Stimulated activated naive CD8-positive, alpha-beta T cell treated with anti-CD3 and anti-CD28 coated beads, Interleukin-15, amount 100 ng/mL, for 72 hours (primary cell): ENCODE measurements at places on chromosomes 5 and 9.

GRCh38 chr9:94788570-94789105, 62.1 kb downstream of the AOPEP start:
- DNase-seq, result no peak

DNA sequence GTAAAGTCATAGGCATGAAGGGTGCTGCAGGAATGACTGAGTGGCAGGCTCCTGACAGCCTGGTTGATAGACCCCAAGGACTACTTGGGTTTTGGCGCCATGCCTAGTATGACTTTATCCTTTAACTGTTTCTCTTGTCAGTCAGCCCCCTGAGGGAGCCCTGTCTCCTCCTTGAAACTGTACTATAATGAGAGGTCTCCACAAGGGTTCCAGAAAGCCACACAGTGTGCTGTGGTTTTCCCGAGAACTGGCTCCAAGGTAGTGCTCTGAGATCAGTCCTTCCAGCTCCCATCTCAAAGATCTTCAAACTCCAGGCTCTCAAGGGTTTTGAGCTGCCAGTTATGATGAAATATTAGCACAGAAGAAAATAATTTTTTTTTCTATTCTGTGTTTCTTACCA, 26.7 kb upstream of the TNC start:
- no peak for DNase-seq

DNA sequence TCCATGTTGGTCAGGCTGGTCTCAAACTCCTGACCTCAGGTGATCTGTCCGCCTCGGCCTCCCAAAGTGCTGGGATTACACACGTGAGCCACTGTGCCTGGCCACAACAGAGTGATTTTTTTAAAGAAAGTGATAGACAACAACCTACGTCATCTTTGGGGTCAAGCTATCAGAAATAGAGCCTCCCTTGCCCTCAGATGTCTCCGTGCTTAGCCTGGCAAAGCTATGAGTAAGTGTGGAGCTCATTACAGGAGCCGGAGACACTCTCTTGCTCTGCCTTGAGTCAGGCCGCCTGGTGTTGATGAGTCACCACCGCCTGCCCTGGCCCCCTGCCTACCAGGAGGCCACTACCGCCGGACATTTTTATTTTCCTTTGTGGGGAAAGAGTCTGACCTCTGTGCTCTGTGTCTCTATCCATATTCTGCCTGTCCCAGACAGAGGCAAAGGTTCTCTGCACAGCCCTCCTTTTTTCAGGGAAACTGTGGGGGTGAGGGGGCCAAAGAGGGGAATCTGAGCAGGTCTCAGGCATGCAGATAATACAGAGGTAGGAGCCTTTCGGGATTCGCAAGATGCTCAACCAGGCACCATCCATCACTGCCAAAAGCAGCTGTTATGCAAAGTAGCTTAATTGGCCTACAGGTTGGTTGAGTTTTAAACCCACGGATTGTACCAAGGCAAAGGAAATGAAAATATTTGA, 123.7 kb upstream of the CPEB4 start:
- no peak for DNase-seq

DNA sequence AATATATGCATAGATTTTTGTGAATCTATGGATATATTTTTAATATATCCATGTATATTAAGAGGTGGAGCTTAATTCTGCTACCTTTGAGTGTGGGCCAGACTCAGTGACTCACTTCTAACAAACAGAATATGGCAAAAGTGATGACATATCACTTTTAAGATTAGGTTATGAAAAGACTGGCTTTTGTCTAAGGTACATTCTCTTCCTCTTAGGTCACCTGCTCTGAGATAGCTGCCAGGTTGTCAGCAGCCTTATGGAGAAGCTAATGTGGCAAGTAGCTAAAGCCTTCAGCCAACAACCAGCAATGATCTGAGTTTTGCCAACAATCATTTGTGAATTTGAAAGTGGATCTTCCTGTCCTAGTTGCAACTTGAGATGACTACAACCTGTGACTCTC, 83.8 kb downstream of the ANKRD31 start:
- no peak for DNase-seq
